ENCODE measurements at places on chromosomes 12 and 14. TPM values are rescaled to one million over a fixed set of nuclear protein-coding genes. Genes with fewer than 3 reads are reported as not detected.

- DNase-seq, result no peak
These were observed 4.8 kb downstream of the MYH7 start for GRCh38 chr14:23430723-23431085.

DNA sequence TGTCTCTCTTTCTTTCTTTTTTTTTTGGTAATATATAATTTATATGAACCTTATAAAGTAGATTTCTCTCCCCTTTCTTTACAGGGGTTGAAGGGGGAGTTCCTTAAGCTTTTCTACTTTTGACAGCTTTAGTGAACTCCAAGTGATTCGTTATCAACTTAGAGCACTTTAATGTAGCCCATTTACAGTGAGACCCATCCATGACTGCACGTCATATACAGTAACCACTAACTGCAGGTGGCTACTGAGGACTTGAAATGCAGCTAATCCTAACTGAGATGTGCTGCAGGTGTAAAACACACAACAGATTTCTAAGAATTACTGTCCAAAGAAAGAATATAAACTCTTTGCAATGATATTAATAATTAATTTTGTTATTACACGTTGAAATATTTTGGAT is 582 bp downstream of the LRRIQ1 start:
- DNase-seq, result no peak

DNA sequence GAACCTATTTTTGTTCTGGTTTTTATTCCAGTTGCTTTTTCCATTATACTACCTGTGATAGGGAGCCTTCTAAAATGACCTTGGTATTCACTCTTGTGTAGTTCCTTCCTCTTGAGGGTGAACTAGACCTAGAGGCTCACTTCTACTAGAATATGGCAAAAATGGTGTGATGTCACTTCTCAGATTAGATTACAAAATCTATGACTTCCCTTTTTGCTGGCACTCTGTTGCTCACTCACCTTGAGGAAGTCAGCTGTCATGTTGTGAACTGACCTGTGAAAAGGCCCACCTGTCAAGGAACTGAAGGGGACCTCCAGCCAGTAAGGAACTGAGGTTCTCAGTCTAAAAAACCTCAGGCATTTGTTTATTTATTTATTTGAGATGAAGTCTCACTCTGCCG is 5.7 kb downstream of the MIPOL1 start:
- DNase-seq, result no peak

DNA sequence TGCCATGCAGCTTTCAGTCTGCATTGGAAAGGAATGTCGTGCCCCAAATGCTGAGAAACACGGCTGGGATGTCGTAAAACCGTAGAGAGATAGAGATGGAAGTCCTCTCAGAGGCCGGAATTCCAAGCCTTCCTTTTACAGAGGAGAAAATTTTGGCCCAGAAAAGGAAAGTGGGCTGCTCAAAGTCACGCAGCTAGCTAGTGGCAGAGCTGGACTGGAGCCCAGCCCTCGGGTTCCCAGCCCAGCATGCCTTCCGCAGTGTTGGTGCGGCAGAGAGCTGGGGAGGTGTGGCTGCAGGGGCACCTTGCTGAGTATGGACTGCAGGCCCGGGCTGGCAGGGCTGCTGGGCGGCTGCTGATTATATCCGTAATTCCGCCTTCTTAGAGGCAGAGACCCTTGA is 50.3 kb downstream of the KCNA1 start:
- DNase-seq, result no peak

- DNase-seq, result no peak
These were observed 652 bp upstream of the SELPLG start for GRCh38 chr12:108634341-108634751.

GRCh38 chr12:6165395-6165794 is 34.8 kb upstream of the CD9 start:
- no peak for DNase-seq

DNA sequence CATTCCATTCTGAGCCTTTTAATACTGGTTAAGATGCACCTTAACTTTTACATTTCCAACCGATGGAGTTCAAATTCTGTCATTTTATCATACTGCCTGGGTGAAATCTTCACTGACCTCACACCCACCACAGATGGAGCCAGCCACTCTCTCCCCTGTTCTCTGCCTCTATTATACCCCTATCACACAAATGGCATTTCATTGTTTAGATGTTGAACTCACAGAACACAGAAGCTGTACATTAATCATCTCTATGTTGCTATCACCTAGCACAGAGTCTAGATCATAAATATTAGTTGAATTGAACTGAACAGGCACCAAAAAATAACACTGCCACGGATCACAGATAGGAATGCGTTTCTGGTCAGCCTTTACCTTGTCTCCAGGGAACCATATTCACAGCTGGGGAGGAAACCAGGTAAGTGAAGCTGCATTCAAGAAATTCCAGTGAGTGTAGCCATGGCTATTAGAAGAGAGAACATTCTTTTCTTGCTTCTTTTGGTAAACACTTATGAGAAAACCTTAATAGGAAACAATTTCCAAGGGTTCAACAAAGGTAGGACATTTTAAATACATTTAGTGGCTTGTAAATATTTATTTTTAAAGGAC is 194.9 kb upstream of the RMST start:
- no peak for DNase-seq

GRCh38 chr14:100842799-100843198 is 16.9 kb downstream of the MEG3 start:
- no peak for DNase-seq

Gene KRT6C
- total RNA-seq, result not detected

Gene C12orf50
- total RNA-seq, result not detected
